Small intestine (tissue), 16 donors: ENCODE measurements at places on chromosomes 1 and 21. TPM values are rescaled to one million over a fixed set of nuclear protein-coding genes. Genes with fewer than 3 reads are reported as not detected.

GRIK3 gene
- 1.9 TPM for polyA plus RNA-seq

DNA sequence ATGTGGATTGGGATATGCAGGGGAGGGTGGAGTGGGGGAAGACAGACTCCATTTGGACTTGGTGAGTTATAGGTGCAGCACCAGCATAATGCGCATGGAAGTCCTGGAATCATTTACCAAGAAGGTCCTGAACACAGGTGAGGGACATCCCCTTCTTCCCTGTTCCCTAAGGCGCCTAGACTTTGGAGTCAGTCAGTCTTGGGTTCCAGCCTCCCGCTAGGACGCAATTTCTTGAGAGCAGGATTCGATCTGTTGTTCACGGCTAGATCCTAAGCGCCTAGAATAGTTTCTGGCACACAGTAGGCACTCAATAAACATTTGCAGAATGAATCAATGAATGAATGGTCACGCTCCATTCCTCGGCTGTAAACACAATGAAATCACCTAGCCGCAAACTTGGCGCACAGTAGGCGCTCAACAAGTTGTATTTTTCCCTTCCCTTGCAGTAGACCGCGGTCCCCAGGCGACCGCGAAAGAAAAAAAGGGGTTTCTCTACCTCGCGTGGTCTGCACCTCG lies 1.0 kb upstream of the AK4 start:
- peak; percentile 36 for DNase-seq

CCDC18 gene
- 3.1 TPM for polyA plus RNA-seq

DNA sequence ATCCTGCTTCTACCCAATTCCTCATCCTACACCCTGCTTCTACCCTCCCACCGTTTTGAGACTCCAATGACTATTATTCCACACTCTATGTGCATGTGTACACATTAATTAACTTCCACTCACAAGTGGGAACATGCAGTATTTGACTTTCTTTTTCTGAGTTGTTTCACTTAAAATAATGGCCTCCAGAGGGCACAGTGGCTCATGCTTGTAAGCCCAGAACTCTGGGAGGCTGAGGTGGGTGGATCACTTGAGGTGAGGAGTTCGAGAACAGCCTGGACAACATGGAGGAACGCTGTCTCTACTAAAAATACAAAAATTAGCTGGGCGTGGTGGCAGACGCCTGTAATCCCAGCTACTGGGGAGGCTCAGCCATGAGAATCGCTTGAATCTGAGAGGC lies 464.8 kb downstream of the PTBP2 start:
- DNase-seq, result no peak

PTCH2 gene
- polyA plus RNA-seq, result 0.45 TPM

DNA sequence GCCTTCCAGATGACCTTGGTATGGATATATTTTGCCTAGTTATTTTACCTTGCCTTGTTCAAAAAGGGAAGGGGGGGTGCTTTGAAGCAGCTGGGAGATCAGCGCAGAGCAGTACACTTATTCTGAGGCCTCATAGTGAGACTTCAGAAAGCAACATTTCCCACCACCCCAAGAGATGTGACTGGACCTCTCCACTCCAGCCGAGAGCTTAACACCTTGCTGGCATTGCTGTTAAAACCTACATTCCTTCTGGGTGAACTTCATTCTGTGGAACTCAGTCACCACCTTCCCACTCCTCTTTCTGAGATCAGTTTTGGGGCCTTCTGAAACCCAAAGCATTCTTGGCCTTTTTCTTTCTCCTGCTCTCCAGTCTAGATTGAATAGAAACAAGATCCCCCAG lies 148.7 kb downstream of the BARHL2 start:
- DNase-seq, result no peak

DNA sequence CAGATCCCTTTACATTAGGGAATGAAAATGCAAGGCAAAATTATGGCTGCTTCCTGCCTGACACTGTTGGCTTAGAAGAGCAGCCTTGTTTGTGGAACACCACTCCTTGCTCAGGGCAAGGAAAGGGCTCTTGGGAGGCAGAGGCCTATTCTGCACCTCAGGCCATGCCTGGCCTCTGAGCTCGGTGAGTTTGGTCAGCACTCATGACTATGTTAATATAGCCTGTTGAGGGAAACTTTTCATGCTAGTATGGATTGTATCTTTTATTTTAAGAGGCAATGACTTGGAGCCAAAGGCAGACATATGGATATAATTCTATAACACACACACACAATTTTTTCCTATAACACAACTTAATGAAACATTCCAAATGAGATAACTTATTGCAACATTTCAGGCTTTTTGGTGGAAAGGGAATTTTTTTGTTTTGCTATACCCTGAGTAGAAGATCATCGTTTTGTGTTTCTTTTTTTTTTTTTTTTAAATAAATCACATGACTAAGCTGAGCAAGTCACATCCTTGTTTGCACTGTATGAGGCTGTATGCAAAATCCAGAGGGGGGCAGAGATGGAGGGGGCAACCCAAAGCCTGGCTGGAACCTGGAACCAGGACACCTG lies 5.6 kb upstream of the YRDC start:
- DNase-seq, result no peak

TNFRSF25 gene
- 43.2 TPM for polyA plus RNA-seq

BATF3 gene
- not detected for polyA plus RNA-seq

- DNase-seq, result peak; percentile 48
Observed at GRCh38 chr1:203722909-203723308, 42.1 kb upstream of the LAX1 start.
